ENCODE measurements at places on chromosomes 16 and 17.

DNA sequence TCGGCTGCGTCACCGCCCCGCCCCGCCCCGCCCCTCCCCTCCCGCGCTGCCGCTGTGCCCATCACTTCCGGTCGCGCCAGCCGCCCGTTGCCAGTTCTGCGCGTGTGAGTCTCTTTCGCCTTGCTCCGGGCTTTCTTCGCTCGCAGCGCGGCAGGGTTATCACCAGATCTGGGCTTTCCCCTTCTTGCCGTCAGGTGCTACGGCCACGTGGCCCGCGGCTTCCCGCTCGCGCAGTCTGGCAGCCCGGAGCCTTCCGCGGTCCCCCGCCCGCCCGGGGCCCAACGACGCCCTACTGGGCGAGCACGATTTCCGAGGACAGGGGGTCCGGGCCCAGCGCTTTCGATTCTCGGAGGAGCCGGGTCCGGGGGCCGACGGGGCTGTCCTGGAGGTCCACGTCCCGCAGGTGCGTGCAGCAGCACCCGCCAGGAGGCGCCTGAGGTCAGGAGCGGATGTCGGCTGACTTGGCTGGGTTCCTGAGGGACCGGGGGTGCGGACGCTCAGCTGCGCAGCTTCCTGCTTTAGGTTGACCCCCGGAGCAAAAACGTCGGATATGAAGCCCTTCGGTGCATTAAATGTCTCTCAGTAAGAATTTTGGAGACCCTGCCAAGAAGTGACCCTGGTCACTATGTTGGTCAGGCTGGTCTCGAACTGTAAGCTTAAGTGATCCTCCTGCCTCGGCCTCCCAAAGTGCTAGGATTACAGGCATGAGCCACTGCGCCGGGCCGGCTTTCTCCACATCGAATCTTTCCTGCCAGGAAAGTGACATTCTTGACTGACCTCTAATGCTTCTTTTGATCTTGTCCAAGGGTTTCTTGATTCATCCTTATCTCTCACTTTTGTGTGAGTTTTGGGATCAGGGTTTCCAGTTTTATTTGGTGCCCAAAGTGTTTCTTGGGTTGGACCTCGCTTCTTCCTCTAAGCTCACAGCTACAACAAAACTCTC lies at the start of gene METTL23:
Gene METTL23, plus strand, starts transcription at position 64 of the 943 bp plus-strand sequence. CDS start 2,872 bp downstream, outside the sequence.
- DNase-seq, result peak; percentile 90

DNA sequence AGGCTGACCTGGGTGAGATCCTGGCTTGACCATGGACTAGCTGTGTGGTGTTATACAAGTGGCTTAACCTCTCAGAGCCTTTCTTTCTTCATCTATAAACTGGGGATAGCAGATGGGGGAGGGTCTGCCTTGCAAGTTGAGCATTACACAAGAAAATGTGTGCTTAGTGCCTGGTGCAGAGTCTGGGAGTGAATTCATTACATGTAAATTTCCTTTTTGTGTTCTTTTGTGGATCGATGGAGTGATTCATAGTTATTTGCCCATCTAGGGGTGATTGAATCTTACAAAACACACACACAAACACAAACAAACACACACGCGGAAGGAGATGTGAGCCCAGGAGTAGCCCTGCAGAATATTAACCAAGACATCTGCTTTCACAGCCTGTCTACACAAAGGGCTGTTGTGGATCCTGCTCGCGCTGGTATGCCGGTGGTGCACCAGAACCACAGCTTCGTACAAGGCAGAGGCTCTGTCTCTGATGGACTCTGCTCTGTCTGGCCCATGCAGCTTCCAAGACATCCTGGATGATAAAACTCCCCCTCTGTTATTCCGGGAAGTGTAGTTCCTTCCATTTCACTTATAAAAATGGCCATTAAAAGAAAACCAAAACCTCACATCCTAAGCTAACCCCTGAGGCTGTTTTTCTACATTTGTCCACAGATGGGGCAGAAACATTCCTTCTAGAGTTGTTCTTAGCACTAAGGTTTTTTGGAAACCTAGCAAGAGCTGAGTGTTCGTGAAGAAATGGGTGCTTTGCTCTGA lies 86.1 kb downstream of the UTP18 start:
- no peak for DNase-seq

DNA sequence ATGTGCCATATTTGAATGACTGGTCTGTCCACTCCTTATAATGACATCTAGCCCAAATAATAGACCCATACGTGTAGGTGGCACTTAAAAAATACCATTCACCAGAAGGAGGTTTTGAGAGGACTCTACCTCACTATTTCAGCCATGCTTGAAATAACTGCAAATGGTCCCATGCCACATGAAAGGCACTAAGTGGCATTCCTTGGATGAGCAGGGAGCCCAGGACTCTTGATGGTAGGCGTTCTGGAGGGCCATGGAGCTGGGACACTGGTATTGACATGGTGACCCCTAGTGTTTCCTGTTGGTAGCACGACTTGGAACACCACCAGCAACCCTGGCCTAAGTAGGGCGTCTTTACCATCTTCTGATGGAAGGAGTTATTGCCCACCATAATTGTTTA lies 148.7 kb upstream of the ZFHX3 start:
- no peak for DNase-seq

DNA sequence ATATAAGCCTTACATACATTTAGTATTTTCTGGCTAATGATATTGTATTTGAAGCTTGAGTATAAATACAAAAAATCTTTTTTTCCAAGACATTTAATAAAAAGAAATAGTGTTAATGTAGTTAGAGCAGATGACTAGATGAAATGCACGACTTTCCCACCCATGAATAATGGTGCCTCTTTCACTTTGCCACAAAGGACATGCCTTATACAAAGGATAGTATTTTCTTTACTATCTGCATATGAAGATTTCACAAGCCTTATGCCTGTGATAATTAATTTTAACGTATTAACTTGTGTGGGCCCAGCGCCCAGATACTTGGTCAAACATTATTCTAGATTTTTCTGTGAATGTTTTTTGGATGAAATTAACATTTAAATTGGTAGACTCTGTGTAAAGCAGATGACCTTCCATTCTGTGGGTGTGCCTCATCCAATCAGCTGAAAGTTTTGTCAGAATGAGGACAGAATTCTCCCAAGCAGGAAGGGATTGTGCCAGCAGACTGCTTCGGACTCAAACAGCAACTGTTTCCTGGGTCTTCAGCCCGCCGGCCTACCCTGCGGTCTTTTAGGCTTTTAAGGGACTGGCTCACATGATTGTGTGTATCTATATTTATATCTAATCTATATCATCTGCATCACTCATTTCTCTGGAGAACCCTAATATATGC lies 115.4 kb downstream of the USP22 start:
- DNase-seq, result no peak

DNA sequence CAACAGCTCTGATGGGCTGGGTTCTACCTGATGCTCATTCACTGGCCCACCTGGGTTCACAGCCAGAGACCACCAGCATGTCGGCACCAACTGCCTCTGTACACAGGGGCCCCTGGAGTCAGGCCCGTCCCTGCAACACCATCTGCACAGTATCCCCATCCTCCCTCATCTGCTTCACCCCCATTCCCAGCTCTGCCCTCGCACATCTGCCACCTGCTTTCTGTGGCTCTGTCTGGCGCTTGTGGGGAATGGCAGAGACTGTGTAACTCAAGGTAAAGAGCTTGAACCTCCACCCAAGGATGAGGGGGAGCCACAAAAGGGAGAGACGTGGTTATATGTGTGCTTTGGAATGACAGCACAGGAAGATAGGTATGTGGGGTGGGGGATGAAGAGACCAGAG lies 27.2 kb downstream of the SMPD3 start:
- no peak for DNase-seq

DNA sequence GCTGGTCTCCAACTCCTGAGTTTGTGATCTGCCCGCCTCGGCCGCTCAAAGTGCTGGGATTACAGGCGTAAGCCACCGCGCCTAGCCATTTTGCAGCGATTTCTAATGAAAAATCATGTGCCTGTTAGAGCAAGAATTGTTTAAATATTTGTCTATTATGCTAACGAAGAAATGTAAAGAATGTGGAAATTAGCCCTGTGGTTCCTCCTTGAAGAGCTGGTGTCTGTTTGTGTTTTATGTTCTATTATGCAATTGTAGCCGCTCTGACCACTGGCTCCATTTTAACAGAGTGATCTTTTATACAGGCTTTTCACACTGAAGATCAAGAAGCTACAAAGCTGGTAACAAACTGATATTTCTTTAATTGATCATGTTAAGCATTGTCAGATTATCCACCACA lies 217.3 kb downstream of the USP22 start:
- no peak for DNase-seq

DNA sequence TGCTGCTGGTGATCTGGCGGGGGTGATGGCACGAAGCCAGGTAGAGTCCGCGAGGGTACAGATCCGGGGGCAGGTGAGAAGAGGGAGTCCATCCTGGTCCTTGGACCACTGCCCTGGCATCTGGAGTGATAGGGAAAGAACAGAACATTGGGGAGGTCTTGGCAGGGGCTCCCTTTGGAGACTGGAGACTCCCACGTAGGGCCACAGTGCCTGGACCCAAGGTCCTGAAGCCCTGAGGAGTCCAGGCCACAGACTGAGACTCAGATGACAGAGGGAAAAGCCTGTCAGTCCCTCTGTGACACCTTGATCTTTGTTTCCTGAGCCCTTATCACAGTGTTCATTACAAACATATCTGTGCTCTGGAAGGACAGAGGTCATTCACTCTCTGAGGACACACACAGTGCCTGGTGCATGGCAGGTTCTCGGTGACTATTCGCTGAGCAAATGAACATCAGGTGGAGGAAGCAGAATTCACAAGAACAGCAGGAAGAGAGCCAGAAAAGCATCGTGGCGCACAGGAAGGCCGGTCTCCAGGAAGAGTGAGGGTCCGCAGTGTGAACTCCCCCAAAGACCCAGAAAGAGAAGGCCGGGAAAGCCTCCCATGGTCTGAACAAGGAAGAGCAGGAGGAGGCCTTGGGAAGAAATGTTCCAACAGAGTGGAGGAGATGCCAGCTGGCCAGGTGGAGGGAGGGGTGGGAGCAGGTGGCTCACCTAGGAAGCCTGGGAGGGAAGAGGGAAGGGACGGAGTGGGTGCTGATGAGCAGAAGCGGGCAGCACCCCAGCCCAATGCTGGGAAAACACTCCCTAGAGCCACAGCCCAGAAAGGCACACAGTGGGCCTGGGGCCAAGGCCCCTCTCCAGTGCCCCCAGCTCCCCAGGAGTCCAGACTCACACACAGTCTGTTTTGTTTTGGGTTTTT lies 20.5 kb downstream of the PEMT start:
- DNase-seq, result no peak

- no peak for DNase-seq
Measured at GRCh38 chr16:2045965-2046892, 1.4 kb downstream of the NTHL1 start.

DNA sequence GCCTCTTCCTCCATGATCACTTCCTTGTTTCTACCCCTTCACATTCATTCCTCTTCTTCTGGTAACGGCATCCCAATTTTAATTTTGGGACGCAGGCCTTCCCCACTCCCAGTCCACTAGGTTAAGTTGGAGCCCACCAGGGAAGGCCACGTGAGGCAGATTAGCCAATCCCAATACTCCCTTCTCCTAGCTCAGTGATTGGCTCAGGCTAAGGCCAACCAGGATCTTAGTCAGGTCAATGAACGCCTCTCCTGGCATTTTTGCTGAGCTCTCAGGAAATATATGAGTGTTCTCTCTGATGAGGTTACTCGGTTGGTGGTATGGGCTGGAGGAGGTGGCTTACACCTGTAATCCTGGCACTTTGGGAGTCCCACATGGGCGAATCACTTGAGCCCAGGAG lies 15.4 kb downstream of the SEZ6L2 start:
- DNase-seq, result no peak

DNA sequence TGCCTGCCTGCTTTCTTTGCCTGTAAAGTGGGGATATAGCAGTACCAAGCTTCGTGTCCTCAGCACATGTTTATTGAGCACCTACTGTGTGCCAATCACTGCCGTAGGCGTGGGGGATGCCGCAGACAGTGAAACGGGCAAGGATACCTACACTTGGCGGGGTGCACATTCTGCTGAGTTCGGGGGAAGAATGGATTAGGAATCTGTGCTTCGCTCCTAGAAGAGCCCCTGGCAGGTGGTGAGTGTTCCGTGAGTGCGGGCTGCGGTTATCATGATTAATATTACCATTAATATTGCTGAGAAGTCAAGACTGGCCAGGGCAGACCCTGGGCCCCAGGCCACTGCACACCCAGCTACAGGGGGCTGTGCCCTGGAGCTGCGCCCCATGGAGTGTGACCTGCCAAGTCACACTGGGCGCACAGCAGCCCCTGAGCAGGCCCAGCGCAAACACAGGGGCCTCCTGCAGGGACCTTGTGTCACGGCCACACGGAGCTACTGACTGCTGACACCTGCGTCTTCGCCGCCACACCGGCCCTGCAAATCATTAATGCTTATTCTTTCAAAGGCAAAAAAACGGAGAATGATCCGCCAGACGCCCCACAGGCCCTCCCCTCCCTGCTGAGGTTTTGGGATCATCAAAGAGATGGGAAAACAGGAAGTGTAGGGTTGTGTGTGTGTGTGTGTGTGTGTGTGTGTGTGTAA lies 213.4 kb upstream of the GSE1 start:
- DNase-seq, result no peak

- DNase-seq, result no peak
Measured at GRCh38 chr17:75472119-75472518, 15.7 kb downstream of the TMEM94 start.

DNA sequence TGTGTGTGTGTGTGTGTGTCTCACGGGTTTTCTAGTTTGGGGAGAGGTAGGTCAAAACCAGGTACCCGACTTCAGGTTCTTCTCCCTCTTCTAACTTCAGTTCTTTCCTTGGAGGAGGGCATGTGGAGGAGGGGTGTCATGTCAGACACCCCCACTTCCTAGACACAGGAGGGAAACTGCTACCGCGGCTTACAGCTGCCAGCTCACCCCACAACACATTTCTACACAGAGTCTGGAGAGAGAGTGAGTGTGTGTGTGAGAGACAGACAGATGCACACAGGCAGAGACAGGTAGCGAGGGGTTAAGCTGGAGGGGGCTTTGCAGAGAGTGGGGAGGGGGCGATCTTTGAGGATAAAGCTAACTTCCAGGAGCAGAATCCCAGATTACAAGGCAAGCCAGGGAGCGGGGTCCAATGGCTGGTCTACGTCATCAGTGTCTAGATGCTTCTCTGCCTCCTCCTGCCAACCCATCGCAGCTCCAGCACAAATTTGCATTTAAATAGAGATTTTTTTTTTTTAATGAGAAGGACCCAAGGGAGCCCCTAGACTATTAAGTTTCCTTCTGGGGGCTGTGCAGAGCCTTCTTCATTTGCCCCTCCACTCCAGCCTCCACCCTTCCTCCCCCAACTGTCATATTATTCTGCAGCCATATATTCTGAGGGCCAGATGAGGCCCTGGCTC lies 48.9 kb downstream of the MRM1 start:
- no peak for DNase-seq

DNA sequence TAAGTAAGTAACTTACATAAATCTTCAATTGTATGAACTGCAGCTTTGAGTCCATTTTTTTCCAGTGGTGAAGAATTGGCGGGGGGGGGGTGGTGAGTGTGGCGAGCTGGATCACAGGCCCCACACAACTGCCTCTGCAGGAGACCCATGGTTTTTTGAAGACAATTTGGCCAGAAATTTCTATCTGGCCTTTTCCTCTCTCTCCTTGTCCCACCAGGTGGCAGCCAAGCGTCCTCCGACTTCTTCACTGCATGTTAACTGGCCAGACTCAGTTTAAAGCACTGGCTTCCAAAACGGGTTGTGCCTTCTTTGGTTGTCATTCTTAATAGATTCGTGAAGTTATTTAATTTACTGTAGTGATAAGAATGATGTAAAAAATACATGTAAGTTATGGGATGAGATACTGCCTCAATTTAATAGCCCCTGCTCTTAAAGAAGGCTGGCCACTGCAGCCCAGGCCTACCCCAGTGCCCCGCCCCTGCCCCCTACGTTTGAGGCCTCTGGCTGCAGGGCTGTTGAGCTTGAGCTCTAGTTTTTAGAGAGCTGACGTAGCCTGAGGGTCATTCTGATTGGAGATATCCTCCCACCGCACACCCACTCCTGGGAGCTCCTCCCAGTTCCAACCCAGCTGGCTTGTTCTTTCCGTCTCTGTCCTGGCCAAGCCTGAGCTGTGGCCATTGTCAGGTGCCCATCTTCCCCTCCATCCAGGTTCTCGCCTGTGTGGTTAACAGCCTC lies 36.4 kb downstream of the AKAP1 start:
- no peak for DNase-seq
